ENCODE measurements at places on chromosomes 2 and 18. TPM values are rescaled to one million over a fixed set of nuclear protein-coding genes. Genes with fewer than 3 reads are reported as not detected.

- H3K27ac ChIP-seq = no peak overlapping the region
- H3K4me3 ChIP-seq = no peak overlapping the region
- H3K4me1 ChIP-seq = no peaks in the 10 kb centered on the region
- H3K27me3 ChIP-seq = no peaks in the 10 kb centered on the region
These were observed 37.2 kb downstream of the THUMPD2 start for GRCh38 chr2:39741871-39742270.

FIGN gene
- total RNA-seq = not detected

GRCh38 chr2:68340226-68341061 is 20.7 kb upstream of the CNRIP1 start:
- H3K27ac ChIP-seq = no peak overlapping the region
- H3K36me3 ChIP-seq = no peaks in the 10 kb centered on the region
- H3K27me3 ChIP-seq = peaks cover 2% of the 10 kb centered on the region

DSG1 gene
- not detected for total RNA-seq

DNA sequence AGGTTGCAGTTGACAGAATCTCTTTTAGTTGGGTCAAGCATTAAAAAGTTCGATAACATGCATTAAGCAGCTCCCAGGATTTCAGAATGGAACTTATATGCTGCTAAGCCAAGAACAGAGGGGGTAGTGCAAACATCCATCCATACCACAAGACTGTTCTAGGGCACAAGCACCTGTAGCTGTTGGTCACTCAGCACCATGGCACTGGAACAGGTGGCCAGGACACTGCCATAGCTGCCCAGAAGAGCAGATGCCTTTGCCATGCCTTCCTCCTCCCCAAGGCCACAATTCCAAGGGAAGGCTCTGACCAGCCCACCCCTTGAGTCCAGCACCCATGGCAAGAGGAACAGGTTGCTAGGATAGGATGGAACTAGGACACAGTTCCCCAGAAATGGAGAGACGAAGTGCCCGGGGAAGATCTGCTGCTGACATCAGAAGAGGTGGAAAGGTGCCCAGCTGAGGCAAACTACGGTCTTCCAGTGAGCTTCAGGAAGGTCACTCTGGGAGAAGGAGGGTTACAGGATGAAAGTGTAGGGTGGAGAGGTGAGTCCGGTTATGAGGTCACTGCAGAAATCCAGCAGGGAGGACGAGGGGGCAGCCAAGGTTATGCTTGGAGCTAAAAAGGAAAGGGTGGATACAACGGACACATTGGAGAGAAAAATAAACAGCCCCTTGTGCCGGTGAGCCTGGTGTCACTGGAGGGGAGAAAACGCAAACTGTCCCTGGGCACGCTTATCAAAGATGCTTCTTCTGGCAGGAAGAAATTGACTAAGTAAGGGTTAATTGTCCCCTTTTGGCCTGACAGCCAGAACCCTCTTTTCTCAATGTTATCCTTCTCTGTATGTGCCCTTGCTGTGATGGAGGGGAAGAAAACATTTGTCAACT is 41.9 kb downstream of the C1QL2 start:
- H3K36me3 ChIP-seq = no peaks in the 10 kb centered on the region
- H3K4me1 ChIP-seq = no peaks in the 10 kb centered on the region
- no peak overlapping the region for H3K27ac ChIP-seq

GRCh38 chr2:157841485-157841884 is 34.6 kb downstream of the ACVR1 start:
- no peaks in the 10 kb centered on the region for H3K27me3 ChIP-seq
- no peak overlapping the region for H3K27ac ChIP-seq
- H3K4me3 ChIP-seq = no peak overlapping the region
- no peak for DNase-seq
- H3K36me3 ChIP-seq = no peaks in the 10 kb centered on the region

TXNDC2 gene
- not detected for total RNA-seq

CEBPZ gene
- 100 TPM for total RNA-seq

GRCh38 chr2:16635791-16636699 is 29.6 kb downstream of the CYRIA start:
- no peaks in the 10 kb centered on the region for H3K27me3 ChIP-seq
- H3K27ac ChIP-seq = peak overlapping the region; percentile 65
- no peak for DNase-seq
- no peaks in the 10 kb centered on the region for H3K36me3 ChIP-seq
- H3K4me1 ChIP-seq = no peaks in the 10 kb centered on the region

DNA sequence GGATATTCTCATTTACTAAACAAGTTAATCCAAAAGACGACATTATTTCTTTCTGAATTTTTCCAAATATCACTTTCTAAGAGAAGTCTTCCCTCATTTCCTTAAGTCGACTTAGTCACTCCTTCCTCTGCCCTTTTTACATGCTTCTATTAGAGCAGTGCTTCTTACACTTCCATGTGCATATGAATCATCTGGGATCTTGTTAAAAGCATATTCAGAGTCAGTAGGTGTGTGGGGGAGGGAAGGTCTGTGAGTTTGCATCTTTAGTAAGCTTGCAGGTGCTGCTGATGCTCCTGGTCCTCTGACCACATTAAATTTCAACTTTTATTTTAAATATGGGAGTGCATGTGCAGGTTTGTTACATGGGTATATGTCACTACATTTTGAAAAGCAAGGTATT is 582.6 kb downstream of the NRXN1 start:
- no peaks in the 10 kb centered on the region for H3K36me3 ChIP-seq
- no peaks in the 10 kb centered on the region for H3K27me3 ChIP-seq
- H3K27ac ChIP-seq = no peak overlapping the region
- H3K4me1 ChIP-seq = no peaks in the 10 kb centered on the region
- no peak for DNase-seq

DNA sequence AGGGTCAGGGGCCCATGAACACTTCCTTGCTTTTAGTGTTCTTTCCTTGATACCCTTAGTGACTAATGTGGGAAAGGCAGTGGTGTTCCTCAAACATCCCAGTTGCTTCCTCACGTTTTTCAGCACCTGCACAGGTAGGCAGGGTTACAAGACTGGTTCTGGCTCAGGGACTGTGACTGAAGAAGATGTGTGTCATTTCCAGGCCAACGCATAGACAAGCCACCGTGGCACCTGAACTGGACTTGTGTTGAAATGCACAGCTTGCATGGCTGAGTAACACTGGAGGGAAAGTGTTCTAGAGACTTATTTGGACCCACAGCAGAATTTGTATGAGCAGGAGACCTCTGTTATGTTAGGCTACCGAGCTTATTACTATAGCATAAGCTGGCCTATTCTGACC is 107.9 kb downstream of the SPOPL start:
- no peak overlapping the region for H3K4me3 ChIP-seq
- no peaks in the 10 kb centered on the region for H3K36me3 ChIP-seq
- H3K4me1 ChIP-seq = no peaks in the 10 kb centered on the region

MC2R gene
- total RNA-seq = not detected

DNA sequence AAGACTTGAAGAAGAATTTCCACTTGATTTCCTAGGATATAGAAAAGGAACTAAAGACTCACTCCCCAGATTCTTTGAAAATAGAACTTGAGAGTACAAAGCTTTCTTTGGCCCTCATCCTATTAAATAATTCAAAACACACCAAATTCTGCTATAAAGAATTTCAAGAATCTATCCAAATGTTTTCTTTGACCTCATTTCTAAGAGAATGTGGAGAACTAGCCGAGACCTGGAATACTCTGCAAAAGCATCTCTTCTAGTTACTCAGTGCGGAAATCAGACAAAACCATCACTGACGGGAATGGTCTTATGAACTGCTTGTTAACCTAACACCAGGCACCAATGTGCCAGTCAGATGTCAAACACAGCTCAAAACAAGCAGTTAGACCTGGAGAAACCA is 44.2 kb upstream of the ARL5A start:
- H3K4me3 ChIP-seq = no peak overlapping the region
- no peaks in the 10 kb centered on the region for H3K36me3 ChIP-seq
- no peaks in the 10 kb centered on the region for H3K4me1 ChIP-seq
- H3K27ac ChIP-seq = no peak overlapping the region
- peaks cover 8% of the 10 kb centered on the region for H3K27me3 ChIP-seq

ABHD1 gene
- 0.90 TPM for total RNA-seq

TMEM247 gene
- total RNA-seq = not detected

- no peak for DNase-seq
- H3K4me1 ChIP-seq = peaks cover 5% of the 10 kb centered on the region
- H3K27me3 ChIP-seq = no peaks in the 10 kb centered on the region
- H3K4me3 ChIP-seq = no peak overlapping the region
- no peaks in the 10 kb centered on the region for H3K36me3 ChIP-seq
These were observed 54.2 kb upstream of the CREB1 start for GRCh38 chr2:207475546-207475945.

- no peak overlapping the region for H3K4me3 ChIP-seq
- peaks cover 18% of the 10 kb centered on the region for H3K4me1 ChIP-seq
- no peaks in the 10 kb centered on the region for H3K36me3 ChIP-seq
- H3K27ac ChIP-seq = no peak overlapping the region
- no peak for DNase-seq
These were observed 34.2 kb downstream of the EMX1 start for GRCh38 chr2:72951303-72952095.

DNA sequence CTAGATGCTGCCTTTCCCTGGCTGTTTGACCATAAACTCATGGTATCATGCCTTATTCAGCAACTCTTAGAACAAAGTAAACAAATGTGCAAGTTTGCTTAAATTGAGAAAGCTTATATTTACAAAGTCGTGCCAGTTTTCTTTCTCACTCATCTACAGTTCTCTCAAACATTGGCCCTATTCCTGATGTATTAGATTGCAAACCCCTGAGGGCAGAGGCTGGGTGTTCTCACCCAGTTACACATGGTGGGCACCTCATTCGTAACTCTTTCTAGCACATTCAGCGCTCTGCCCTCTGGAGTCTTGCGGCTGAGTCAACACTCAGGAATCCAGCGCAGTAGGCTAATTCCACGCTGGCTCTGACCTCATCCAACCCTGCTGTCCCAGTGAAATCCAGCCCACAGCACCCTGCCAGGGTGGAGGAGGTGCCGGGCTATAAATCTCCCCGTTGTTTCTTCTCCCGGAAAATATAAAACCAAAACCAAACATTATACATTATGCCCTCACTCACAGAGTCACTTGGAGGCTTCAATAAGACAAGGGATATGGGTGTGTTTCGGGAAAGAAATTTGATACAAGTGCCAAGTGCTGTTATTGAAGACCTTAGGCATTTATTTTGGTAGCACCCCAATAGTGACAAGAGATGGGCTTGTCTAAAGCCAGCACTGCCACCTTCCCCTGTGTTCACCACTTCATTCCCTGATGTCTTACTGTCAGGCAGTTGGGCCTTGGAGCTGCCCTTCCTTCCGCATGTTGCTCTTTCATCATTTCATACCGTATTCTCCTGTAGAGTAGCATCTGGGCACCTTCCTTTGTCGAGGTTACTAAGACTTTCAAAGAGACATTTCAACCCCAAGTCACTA is 287.4 kb downstream of the PRKCE start:
- H3K4me3 ChIP-seq = no peak overlapping the region
- H3K4me1 ChIP-seq = no peaks in the 10 kb centered on the region
- no peak for DNase-seq
- no peaks in the 10 kb centered on the region for H3K36me3 ChIP-seq
- no peaks in the 10 kb centered on the region for H3K27me3 ChIP-seq
- H3K27ac ChIP-seq = no peak overlapping the region

MEP1B gene
- not detected for total RNA-seq

POTEC gene
- not detected for total RNA-seq

DNA sequence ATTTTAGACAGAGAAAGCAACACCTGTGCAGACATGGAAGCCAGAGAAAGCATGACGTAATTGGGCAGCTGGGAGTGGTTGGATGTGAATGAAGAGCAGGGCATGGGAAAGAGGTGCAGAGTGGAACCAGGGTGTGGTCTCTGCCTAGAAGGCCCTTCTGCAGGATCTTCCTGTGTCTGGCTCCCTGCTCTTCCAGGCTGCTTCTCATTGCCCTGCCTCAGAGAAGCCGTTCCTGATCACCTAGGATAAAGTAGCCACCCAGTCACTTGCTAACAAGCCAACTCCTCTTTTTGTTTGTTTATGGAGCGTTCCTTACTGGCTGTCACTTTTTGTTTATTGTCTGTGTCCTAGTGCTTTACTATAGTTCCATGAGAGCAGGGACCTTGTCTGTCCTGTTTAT is 28.5 kb downstream of the GALNT1 start:
- DNase-seq = no peak
- no peak overlapping the region for H3K4me3 ChIP-seq
- no peaks in the 10 kb centered on the region for H3K36me3 ChIP-seq
- no peaks in the 10 kb centered on the region for H3K27me3 ChIP-seq

GRCh38 chr2:209663139-209663538 is 108.5 kb upstream of the UNC80 start:
- no peaks in the 10 kb centered on the region for H3K27me3 ChIP-seq
- H3K4me1 ChIP-seq = no peaks in the 10 kb centered on the region
- H3K27ac ChIP-seq = no peak overlapping the region

DNA sequence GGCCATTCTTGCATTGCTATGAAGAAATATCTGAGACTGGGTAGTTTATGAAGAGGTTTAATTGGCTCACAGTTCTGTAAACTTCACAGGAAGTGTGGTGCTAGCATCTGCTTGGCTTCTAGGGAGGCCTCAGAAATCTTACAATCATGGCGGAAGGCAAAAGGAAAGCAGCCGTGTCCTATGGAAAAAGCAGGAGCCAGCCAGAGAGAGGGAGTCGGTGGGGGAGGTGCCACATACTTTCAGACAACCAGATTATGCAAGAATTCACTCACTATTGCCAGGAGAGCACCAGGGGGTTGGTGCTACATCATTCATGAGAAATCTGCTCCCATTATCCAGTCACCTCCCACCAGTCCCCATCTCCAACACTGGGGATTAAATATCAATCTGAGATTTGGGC is 64.1 kb downstream of the CPS1 start:
- H3K27me3 ChIP-seq = no peaks in the 10 kb centered on the region
- no peaks in the 10 kb centered on the region for H3K4me1 ChIP-seq
- DNase-seq = no peak

DNA sequence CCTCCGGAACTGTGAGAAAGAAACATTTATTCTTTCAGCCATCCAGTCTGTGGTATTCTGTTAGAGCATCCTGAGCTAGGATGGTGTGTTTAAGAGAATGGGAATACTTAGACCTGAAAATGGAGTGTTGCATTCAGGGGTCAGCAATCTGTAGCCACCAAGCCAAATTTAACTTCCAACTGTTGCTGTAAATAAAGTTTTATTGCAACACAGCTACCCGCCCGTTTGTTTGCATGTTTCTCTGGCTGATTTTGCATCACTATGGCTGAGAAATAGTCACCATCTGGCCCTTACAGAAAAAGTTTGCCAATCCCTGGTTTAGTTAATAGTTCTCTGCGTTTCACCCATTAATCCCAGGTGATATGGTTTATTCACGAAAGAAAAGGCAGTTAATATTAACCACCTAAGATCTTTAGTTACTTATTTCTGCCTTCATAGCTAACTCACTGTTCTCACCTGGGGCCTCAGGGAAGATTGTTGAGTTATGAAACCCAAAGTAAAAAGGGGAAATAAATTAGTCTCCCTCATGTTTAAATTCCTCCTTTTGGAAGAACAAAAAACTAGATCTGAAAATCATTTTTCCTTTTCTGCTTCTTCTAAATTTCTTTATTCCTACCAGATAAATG is 9.5 kb upstream of the CYS1 start:
- H3K27me3 ChIP-seq = peaks cover 31% of the 10 kb centered on the region
- H3K4me3 ChIP-seq = no peak overlapping the region
- DNase-seq = no peak
- no peak overlapping the region for H3K27ac ChIP-seq
- H3K36me3 ChIP-seq = no peaks in the 10 kb centered on the region

Measured in CD8-positive, alpha-beta memory T cell (primary cell).